MM.1S (cell line): ENCODE measurements at places on chromosomes 13 and 19.
A peak's percentile ranks its signal among the peaks of the same experiment; 100 is the strongest.

- DNase-seq = no peak
Measured at GRCh38 chr13:34421347-34421719, 520.7 kb upstream of the NBEA start.

GRCh38 chr13:59950266-59950665 is 213.5 kb downstream of the DIAPH3 start:
- DNase-seq = no peak

DNA sequence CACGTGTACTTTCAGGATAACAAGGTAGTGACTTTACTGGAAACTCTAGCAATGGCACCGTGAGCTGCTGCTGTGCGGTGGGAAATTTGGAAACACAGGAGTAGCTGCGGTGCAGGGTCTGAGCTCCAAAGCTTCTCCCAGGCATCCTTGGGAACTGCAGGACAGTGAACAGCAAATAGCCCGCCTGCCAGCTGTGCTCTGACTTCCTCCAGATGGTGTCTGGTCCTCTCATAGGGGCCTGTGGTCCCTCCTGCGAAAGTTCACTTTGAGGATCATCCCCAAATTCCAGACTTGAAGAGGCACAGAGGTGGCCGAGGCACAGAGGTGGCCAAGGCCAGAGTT is 287.3 kb upstream of the MAB21L1 start:
- DNase-seq = no peak

DNA sequence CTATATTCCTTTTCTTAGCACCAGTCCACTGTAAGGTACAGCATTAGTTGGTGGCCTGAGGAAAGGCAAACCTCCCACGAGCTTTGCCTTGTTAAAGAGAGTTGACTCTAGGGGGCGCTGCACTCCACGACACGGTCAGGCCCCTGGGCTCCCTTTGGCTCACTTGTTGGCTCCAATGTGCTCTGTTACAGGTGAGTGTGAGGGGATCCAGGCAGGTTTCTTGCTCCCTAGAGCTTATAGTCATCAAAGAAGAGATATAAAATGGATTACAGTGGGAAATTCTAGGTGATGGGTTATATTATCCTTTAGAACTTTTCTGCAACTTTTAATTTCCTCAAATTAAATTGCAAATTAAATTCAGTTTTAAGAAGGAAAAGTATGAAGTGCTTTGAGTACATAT is 3.7 kb downstream of the WDR87 start:
- peak; percentile 86 for DNase-seq

DNA sequence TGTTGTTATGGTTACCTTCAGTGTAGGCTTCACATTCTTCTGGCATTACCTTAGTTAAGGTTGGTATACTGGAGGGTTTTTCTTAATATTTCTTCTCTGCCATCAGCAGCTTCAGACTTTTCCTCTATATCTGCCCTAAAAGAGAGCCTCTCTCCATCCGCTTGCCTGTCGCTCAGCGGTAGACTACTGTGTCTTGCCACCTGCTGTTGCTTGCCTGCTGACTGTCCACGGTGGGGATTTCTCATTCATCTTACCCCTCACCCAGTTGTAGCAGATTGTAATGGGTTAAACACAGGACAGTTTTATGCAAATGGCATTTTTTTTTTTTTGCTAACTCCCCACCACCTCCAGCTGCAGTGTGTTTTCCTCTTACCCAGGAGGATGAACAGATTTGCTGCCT is 577.2 kb downstream of the SLITRK5 start:
- no peak for DNase-seq

DNA sequence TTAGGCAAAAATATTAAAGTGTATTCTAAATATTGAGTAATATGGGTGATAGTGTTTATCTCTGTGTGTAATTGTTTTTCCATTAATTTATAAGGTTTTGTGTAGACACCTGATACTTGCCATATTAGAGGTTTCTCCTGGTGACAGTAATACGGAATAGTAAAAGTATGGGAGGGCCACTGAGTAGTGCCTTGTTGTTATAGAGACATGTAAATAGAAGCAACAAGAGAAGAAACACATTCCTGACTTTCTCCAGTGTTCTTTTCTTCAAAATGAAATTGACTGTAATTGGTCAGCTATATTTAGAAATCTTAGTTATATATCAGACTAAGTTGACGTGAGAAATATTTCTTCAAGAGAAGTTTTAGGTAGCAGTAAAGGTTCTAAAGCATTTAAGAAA is 18.5 kb downstream of the RNASEH2B start:
- no peak for DNase-seq

GRCh38 chr19:35522745-35523327 is 5.3 kb downstream of the SBSN start:
- DNase-seq = no peak

DNA sequence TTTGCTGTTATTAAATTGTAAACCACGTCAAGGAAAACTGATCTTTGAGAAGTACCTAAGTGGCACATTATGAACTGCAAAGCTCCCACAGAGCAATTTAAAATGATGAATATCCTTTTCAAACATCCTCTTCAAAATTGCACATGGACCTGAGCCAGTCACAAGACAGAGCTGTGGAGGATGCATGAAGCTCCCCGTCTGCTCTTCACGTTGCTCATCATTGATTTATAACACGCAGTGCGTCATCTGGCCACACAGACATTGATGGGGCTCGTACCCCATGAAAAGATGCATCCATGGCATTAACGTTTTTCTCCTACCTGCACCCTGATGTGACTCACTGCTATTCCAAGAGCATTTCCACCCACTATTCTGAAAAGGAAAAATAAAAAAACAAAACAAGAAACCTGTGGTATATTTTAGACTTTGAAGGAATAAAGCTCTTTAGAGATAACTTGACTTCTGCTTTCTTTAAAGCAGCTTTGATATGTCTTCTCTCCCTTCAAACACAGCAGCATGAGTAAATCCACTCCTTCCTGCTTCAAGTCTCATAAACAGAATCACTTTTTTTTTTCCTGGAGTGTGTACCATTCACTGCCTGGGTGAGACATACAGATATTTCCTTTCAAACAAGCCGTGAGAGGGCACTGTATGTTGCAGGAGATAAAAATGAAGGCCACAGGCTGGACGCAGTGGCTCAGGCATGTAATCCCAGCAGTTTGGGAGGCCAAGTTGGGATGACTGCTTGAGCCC is 7.2 kb upstream of the SERTM1 start:
- no peak for DNase-seq

DNA sequence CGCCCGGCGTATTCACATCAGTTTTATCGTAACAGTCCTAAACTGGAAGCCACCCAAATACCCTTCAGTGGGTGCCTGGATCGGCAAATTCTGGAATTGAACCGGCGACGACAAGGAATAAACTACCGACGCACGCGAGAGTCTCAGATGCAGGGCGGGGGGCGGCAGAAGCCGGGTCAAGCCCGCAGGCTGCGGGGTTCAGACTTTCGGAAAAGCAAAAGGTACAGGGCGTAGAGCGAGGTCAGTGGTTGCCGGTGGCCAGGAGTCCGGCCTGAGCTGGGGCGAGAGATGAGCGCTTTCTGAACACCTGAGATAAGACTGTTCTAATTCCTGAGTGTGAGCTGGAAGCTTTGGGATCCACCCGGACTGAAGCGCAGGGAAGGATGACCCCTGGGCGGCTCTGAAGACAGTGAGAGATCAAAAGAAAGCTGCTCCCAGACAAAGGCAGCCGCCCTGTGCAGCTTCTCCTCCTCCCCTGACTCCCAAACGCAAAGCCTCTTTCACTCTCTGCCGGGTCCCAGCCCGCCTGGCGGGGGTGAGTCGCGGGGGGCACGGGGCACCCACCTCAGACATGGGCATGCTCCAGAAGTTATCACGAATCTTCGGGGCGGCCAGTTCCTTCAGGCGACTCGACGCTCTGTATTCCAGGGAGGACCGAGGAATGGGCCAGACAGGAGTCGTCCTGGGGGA is 26.2 kb upstream of the MIER2 start:
- DNase-seq = no peak

DNA sequence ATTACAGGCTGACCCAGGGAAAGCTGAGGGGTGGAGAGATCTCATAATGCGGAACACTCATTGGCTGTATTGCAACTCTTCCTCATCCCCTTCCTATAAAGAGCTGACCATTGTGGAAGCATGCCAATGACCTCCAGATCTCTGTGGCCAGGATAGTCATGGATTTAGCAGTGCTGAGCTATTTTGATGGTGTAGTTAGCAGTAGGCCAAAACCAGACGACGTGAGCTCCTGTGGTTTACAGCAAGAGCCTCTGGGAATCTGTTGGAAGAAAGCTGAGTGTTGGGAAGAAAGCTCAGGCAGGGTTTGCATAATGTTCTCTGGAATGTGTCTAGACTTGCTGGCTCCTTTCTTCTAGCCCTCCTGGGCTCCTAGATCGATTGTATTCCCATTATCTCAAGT is 187.5 kb upstream of the GPC6 start:
- DNase-seq = no peak

GRCh38 chr19:17665058-17665457 is 23.1 kb downstream of the UNC13A start:
- DNase-seq = no peak

- DNase-seq = no peak
Measured at GRCh38 chr19:24074720-24075454, 12.1 kb upstream of the ZNF254 start.
